Activated CD4-positive, alpha-beta T cell treated with anti-CD3 and anti-CD28 coated beads for 48 hours (primary cell): ENCODE measurements at places on chromosomes 4 and X.
A peak's percentile ranks its signal among the peaks of the same experiment; 100 is the strongest.

GRCh38 chrX:78237127-78237526 is 90.3 kb downstream of the CYSLTR1 start:
- DNase-seq = peak; percentile 2

GRCh38 chr4:167713756-167714155 is 378.6 kb upstream of the ANXA10 start:
- DNase-seq = no peak

DNA sequence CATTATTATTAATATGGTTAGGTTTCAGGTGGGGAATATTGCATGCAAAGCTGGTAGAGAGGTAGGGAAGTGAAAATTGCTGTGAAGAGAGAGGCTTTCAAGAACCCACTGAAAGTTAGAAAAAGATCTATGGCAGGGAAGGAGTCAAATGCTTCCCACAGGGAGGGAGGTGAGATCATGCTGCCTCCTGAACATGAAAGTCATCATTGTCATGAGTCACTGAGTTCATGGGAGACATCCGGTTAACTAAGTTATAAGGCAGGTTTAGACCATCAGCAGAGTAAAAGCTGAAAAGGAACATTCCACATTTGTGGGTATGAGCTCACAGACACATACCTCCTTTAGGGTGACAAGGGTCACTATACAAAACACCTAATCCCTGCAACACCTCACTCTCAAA is 16.2 kb downstream of the GATB start:
- no peak for DNase-seq

GRCh38 chrX:112081781-112082652 is 559 bp downstream of the TRPC5 start:
- no peak for DNase-seq

- no peak for DNase-seq
Observed at GRCh38 chrX:133435544-133436124, 20.3 kb upstream of the GPC4 start.

GRCh38 chr4:38759113-38759789 is 23.5 kb downstream of the TLR10 start:
- peak; percentile 73 for DNase-seq

DNA sequence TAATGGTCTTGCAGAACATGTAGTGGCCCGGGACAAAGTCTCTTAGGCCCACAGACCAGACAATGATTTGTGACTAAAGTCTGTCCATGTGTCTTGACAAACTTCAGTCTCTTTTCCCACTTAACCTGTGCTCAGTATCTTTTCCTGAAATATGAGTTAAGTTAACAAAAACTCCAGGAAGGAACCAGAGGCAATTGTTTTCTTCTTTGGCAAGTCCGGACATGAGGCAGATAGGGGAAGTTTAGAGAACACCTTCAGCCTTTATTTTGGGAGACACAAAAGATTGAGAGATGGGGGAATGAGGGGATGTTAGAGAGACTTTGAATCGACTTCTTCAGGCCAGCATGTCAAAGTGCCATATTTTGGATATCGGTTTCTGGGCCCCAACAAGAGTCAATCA is 80.2 kb upstream of the FRMPD4 start:
- no peak for DNase-seq

- no peak for DNase-seq
Observed at GRCh38 chrX:151515237-151515636, 48.2 kb upstream of the PASD1 start.

- no peak for DNase-seq
Observed at GRCh38 chr4:59381591-59381990, 1818.5 kb upstream of the ADGRL3 start.

DNA sequence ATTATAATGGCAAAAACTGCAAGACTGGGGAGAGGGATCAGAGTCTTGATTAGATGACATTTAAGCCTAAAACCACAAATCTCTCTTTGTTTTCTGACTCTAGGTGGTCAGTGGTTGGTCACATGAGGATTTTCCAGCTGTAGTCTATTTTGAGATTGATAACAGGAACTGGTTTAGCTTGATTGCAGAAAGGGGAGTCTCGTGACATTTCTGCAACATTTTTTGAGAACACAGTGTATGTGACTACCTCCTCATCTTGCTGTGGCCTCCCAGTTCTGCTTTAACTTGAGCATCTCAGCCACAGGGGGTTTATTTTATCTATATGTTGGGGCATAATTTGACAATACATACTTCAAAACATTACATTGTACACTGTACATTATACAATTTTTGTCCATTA is 726.4 kb upstream of the MAGEB2 start:
- no peak for DNase-seq

DNA sequence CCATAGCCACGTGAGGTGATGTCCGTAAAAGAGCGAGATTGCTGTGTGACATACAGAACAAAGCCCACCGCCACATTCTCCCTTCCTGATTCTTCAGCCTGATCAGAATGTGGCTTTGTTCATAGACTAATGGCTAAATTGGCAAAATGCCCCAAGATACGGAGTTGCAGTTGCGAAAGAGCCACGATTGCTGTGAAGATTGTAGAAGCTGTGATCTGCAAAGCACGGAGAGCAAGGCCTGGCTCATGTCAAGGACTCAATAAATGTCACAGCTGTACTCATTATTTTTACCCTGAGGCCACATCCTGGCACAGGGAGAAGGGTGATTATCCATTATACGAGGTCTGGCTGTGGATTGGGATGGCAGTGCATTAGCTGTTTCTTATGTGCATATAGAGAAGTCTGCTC is 34.2 kb downstream of the ARSD start:
- no peak for DNase-seq

DNA sequence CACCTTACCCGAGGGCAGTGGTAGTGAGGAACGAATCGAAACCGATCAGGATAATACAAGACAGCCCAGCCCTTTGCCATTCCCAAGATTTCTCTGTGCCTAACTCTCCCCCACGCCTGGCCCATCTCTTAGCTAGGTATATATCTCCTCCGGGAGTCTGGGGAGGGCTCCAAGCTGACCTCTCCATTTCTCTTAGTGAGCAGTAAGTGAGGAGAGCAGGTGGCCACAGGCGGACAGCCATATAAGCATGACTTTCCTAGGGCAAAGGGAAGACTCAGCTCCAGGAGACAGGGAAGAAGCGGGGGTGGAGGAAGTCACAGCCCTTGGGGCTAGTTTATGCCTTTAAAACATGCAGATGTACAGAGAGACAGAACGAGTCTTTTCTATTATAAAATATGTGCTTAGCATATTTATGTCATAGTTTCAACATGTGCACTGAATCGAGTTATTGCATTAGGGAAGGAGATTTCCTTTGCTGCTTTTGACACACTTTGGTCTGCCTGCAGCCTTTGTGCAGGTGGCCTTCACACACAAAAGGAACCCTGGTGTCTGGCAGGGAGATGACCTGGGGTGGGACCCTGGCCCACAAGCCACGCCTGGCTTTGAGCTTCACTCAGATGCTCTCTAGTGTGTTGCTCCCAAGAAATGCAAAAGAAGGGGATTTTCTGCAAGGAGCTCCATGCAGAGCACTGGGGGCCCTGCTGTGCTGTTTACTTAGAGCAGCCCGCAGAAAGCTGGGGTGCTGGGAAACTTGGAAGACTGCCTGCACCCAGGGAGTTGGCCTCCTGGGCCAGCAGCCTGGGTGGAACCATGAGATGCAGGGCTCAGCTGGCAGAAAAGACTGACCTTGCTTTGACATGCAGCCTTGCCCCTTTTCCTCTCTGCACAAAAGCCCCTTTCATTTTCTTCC is 613.3 kb downstream of the BCOR start:
- no peak for DNase-seq

- no peak for DNase-seq
Observed at GRCh38 chr4:182225257-182225852, 17.8 kb upstream of the TENM3 start.

- no peak for DNase-seq
Observed at GRCh38 chr4:102285831-102286230, 59.5 kb downstream of the SLC39A8 start.

- DNase-seq = no peak
Observed at GRCh38 chr4:163949976-163950601, 455.6 kb downstream of the TMA16 start.

GRCh38 chr4:42396752-42397634 is at the start of gene SHISA3:
SHISA3 (plus strand) TSS chr4:42397488; CDS start chr4:42398057, 569 bp downstream.
- peak; percentile 37 for DNase-seq

DNA sequence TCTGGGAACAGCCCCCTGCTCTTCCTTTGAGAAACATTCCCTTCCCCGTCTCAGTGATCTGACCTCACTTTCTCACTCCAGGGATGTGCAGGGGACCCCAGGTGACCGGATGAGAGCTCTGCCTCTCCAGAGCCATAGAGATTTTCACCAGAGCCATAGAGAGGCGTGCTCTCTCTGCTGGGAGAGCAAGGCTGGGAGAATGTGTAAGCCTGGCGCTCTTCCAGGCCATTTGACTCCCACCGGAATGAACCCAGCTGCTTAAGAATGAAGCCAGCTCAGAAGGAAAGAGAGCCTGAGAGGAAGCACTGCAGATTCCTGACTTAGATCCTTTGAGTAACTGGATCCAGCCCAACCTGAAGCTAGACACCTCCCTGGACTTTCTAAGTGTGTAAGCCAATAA is 106.4 kb downstream of the DHX15 start:
- no peak for DNase-seq

GRCh38 chr4:30945586-30945985 is 225.4 kb downstream of the PCDH7 start:
- no peak for DNase-seq

- no peak for DNase-seq
Observed at GRCh38 chr4:151952137-151952536, 191.3 kb upstream of the GATB start.

DNA sequence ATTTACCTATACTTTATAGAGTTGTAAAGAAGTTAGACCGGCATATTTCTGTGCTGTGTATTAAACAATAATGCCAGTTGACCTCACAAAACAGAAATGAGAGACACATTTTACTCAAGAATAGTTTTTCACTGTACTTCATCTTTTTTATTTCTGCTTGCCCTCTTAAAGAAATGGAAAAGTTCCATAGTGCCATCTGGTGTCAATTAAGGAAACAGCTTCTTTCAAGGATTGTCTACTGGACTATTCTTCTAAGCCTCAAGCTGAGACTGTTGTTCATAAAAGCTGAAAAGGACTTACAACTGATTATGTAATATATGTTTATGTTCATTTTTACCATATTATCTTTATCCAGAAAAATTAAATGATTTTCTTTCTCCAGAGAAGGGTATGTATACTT is 1523.7 kb downstream of the ARAP2 start:
- no peak for DNase-seq

- peak; percentile 8 for DNase-seq
Observed at GRCh38 chr4:122224348-122224747, 72.2 kb downstream of the BLTP1 start.

DNA sequence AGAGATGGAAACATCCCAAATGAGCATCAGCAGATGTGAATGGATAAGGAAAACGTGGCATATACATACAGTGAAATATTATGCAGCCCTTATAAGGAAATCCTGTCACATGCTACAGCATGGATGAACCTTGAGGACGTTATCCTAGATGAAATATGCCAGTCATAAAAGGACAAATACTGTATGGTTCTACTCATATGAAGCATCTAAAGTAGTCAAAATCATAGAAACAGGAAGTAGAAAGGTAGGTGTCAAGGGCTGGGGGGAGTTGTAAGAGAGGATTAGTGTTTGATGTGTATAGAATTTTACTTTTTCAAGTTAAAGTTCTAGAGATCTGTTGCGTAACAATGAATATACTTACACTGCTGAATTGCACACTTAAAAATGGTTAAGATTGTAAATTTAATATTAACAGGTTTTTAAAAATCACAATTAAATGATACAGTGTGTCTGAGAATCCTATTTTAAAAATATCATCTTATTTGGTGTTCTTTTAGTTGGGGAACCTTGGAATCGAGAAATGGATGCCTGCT is 58.5 kb downstream of the KDM6A start:
- DNase-seq = no peak

GRCh38 chrX:96906741-96907140 is 23.0 kb downstream of the RPA4 start:
- DNase-seq = no peak

DNA sequence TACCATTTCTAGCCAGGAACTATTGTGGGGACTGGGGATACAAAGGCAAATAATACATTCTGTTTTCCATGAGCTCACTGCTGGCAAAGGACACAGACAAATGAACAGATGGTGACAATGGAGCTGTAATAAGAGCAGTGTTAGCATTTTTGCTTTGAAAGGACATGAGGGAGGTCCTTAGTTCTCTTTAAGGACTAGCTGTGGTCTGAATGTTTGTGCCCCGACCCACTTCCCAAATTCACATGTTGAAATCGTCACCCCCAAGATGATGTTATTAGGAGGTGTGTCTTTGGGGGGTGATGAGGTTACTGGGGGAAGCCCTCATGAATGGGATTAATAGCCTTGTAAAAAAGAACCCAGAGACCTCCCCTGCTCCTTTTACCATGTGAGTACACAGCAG is 30.3 kb downstream of the CCNG2 start:
- no peak for DNase-seq

- DNase-seq = no peak
Observed at GRCh38 chr4:151359576-151359975, 34.2 kb upstream of the SH3D19 start.

DNA sequence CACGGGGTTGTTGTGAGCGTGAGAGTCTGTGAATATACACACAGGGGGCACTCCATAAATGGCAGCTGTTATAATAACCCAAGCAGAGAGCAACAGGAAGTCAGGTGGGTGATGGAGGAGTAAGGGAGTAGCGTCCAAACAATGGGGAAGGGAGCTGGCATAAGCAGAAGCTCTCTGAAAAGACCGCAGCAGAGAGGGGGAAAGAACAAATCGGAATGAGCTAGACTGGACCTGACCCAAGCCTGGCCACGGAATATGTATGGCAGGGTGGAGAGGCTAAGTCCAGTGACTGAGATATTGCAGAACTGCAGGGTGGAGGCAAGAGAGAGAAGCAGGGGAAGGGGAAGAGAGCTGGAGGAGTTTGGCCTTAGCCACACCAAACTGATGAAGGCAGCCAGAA is 6.5 kb upstream of the GJB1 start:
- no peak for DNase-seq

DNA sequence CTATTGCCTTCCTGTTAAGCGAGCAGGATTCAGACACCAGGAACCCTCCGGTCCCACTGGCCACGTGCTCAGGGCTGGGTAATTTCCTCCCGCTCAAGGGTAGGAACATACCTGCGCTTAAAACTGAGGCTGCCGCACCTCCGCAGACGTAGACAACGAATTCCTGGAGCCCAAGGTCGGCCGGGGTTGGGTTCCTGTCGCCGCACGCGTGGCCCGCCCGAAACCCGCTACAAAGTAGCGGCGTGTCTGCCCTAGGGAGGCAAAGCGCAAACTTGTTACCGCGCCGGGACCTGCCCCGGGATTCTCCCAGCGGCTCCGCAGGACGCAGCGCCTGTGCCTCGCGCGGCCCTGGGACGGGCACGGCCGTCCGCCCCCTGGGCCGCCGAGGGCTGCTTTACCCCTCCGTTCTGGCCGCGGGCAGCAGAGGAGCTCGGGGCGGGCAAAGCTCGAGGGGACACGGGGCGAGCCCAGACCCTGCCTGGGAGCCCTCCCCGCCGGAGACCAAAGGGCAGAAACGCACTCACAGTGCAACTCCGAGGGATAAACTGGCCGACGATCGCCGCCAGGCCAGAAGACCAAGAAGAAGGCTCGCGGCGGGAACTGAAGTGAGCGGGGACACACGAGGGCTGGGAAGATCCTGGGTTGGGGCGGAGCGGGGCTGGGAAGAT is at the start of gene ERVMER34-1:
Gene ERVMER34-1 (minus strand): TSS at position 607 of the 668 bp plus-strand sequence. CDS start 5,905 bp downstream, outside the sequence.
- DNase-seq = peak; percentile 14

- DNase-seq = no peak
Observed at GRCh38 chr4:145183023-145183422, 2.6 kb upstream of the OTUD4 start.

GRCh38 chr4:95105983-95106382 is 348.2 kb downstream of the BMPR1B start:
- no peak for DNase-seq
